DMS79 (cell line): ENCODE measurements at places on chromosomes 7 and 10.

- no peak for DNase-seq
These were observed 219.1 kb upstream of the PITRM1 start for GRCh38 chr10:3391657-3392056.

GRCh38 chr7:20019757-20020432 lies 197.3 kb downstream of the MACC1 start:
- no peak for DNase-seq

- no peak for DNase-seq
These were observed 23.6 kb downstream of the ABI1 start for GRCh38 chr10:26837139-26837538.

DNA sequence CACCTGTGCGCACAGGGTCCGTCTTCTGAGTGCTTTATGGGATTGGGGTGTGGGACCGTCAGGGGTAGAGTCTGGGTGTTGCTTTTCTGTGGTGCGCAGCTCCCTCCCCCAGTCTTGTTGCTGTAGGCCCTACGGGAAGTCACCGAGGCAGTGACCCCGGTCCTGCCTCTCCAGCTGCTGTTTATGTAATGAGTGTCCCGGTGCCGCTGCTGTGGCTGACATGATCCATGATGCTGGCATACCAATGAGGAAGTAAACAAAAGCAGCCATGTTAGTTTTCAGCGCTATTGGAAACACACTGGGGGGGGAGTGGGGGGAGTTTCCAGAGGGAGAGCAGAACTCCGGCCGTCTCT lies 1.1 kb downstream of the TRIM8 start:
- DNase-seq, result no peak

- DNase-seq, result no peak
These were observed 4.3 kb downstream of the DDC start for GRCh38 chr7:50560865-50561351.

DNA sequence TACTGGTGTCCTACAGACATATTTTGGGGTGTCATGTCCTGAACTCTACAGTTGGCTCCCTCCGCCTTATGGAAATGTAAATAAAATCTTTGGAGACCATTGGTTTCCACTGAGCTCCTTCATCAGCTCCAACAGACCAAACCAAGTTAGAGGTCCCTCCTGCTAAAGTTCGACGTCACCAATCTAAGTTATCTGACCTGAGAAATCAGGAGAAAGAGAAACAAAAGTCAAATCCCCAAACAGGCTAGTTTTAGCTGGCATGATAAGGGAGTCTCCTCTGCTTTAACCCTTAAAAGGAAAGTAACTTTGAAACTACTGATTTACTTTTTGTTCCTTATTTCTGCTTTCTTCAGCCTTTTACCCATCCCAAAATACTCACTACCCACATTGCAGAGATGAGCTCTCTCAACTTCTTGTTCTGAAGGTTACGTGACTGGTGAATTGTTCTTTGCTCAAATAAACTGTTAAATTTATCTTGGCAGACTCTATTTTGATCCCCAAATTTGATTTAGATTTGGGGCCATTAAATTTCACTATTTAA lies 39.9 kb downstream of the AVL9 start:
- no peak for DNase-seq

DNA sequence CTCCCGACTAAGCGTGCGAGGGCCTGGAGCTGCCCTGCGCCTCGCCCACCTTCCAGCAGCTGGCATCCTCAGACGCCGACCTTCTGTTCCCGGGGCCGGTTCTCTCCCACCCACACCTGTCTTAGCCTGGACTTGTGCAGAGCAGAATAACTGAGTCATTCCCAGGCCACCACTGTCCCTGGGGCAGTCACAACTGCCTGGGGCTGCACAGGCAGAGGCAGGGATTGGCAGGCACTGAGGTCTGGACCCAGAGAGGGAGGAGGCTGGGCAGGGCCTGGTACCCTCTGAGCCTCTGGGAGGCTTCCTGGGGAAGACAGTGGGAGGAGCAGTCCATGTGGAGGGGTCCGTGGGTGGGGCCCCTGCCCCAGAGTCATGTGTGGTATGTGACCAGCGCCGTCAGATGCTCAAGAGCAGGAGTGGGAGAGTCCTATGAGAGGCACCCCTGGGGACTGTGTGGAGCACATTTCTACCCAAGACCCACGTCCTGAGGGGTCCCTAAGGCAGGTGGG lies 74.3 kb downstream of the NKX6-2 start:
- no peak for DNase-seq

DNA sequence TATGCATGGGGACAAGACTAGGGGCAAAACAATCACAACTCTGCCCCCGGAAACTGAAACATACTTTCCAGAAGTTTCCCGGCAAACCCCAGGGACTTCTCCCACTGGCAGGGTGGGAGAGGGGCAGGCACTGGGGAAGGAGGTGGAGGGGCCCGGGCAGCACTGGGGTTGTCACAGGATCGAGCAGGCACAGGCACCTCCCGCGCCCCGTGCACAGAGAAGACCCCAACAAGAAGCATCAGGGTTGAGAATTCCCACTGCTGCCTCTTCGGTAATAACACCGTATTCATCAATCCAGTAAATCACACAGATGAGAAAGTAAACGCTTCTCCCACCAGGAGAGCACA lies 490.5 kb downstream of the PTPRN2 start:
- DNase-seq, result no peak

DNA sequence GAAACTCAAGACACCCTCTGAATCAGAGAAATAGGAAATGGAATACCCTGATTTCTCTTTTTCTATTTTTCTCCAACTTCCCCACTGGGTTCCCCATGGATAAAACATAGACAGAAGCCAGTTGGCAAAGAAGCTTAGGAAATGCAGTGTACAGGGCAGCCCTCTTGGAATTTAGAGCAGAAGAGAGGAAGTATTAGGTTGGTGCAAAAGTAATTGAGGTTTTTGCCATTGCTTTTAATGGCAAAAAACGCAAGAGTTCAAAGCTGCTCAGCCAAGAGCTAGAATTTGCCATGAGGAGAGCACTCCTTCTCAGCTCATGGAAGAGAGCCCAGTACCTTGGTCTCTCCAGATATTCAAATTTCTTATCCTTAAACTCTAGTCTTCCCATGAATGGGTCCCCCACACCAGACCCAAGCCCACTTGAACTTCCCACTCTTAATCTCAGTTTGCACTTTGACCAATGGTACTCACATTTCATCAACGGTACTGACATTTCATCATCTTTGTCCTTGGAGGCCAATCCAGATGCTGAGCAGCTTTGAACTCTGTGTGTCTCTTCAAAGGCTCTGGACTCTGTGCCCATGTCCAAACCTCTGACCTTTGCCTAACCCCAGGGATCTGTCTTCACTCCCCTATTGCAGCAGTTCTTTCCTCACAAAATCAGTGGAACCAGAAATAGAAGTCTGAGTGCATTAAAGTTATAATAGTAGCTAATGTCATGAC lies 73.2 kb upstream of the PPP1R3C start:
- DNase-seq, result no peak

DNA sequence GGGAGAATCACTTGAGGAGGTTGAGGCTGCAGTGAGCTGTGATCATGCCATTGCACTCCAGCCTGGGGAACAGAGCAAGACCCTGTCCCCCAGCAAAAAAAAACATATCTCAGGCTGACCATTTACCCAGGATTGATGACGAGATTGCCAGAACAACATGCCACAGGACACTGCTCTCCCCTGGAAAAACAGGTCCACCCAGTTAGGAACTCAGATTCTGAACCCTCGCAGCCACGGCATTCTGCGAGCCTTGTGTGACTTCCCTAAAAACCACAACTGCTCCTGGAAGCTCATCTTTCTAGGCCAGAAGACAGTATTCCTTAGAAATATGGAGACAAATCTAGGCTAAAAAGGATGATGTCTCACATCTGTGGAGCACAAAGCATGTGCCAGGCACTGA lies 42.1 kb upstream of the SH2B2 start:
- DNase-seq, result no peak

DNA sequence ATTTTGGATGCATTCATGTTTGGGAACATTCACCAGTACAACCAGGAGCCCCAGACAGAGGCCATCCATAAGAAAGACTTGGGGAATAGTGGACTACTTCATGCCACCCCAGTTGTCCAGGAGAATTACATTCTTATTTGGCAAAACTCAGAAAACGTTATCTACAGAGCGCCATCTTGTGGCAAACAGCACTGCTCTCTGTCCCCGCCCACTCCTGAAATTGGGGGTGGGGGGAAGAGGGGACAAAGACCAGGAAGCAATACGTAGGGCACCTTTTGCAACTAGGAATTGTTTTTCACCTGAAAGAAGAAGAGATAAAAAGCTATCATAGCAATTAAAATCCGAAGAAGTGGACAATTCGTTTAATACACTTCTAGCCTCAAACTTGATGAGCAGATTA lies 134.6 kb upstream of the MGMT start:
- DNase-seq, result no peak

GRCh38 chr10:45660876-45661411 lies 11.6 kb downstream of the ZFAND4 start:
- no peak for DNase-seq

DNA sequence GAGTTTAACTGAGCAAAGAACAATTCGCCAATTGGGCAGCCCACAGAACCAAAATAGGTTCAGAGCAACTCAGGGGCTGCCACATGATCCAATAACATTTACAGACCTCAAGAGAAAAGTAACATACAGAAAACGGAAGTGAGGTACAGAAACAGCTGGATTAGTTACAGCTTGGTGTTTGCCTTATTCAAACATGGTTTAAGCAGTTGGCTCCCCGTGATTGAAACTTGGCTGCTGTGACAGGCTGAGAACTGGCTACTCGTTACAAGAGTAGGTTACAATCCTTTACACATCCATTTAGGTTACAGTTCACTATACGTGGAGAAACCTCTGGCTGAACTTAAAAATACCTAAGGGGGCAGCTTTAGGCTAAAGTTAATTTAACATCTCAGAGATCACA lies 673.1 kb upstream of the PHF14 start:
- no peak for DNase-seq

GRCh38 chr10:11177926-11178471 lies 160.3 kb downstream of the CELF2 start:
- DNase-seq, result no peak

- DNase-seq, result no peak
These were observed 12.9 kb upstream of the BMS1 start for GRCh38 chr10:42769673-42770072.

- DNase-seq, result no peak
These were observed 825 bp downstream of the ZNF862 start for GRCh38 chr7:149838992-149839408.

GRCh38 chr10:24935504-24936292 lies 16.7 kb downstream of the PRTFDC1 start:
- no peak for DNase-seq
